Activated gamma-delta T cell treated with Interleukin-2 at 50 U/mL for 16 hours (primary cell): ENCODE measurements at places on chromosomes 1 and 21.

DNA sequence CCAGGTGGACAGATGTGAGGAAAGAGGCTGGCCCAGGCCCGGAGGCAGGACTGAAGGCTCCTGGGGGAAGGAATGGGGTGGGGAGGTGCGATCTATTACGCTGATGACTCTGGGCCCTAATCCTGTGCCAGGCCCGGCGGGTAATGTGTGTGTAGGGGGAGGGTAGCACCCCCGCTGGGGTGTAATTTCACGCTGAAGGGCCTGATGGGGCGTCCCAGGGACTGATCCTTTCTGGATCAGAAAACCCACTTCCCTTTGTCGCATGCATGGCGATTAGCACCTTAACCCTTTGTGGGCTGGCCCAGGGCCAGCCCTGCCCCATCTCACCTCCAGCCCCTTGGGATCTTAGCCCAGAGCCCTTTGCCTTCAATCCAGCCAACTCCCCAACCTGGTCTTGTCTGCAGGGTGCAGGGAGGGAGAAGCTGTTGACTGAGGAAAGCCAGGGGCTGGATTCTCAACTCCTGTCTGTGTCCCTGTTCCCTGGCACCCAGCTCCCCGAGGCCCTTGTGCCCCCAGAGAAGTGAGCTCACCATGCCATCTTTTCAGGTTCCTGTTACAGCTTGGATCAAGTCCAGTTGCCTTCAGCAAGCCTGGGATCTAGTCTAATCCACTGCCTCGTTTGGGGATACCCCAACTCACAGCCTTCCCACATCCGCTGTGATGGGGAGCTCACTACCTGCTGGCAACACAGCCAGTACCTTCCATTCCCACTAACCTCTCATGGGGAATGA lies 26.0 kb downstream of the KNCN start:
- DNase-seq: no peak

DNA sequence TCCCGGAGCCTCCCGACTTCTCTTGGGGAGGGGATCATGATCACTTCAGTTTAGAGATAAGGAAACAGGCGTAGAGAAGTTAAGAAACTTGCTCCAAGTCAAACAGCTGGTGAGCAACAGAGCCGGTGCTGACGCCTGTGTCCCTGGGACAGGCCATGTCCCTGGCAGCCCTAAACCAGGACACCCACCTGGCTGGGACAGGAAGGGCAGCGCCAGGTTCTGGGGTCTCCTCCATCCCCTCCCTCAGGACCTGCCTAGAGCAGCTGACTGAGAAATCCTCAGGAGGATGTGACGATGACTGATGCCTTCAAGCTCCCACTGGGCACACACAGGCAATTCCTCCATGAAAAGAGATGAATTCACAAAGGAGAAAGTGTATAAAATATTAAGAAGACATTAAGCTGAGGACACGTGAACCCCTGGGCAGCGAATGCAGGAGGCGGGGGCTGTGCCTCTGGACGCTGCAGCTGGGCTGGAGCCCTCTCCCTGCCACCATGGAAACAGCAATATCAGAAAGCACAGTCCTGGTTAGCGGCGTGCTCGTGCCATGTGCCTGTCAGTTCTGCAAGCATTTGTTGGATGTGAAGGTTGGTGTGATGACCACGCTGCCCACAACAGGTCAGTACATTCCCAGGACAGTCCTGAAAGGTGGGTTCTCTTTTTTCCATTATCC lies 40.1 kb upstream of the C1orf174 start:
- DNase-seq: no peak

DNA sequence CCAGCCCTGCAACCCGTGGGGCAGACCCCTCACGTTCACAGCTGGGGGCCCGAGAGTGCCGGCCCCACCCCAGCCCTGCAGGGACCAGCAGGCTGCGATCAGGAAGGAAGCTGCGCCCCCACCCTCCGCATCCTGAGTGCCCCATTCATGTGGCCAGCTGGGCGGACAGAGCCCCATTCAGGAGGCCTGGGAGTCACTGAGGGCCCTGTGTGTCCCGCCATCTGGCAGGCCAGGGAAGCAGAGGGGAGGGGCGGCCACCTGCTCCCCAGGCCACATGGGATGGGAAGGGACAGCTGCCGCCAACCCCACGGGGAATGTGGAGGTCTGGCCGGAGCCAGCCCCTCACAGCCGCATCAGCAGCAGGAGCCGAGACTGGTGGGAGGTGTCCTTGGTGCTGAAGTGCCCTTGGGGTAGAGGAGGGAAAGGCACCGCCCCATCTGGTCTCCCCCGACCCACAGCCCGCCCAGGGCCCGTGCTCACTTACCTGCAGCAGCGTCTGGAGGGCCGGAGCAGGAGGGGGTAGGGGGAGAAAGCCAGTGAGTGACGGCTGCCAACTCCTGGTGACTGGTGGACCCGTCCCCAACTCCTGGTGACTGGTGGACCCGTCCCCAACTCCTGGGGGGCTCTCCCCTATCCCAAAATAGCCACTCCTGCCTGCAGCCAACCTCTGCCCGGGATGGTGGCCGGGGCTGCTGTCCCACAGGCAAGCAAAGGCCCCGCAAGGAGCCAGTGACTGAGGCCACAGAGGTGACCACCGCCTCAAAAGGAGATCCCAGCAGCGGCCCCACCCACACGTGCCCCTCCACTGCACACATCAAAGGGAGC lies 8.7 kb downstream of the ACAP3 start:
- no peak for DNase-seq

- DNase-seq: no peak
Observed at GRCh38 chr1:217135987-217136894, 413.0 kb upstream of the ESRRG start.

DNA sequence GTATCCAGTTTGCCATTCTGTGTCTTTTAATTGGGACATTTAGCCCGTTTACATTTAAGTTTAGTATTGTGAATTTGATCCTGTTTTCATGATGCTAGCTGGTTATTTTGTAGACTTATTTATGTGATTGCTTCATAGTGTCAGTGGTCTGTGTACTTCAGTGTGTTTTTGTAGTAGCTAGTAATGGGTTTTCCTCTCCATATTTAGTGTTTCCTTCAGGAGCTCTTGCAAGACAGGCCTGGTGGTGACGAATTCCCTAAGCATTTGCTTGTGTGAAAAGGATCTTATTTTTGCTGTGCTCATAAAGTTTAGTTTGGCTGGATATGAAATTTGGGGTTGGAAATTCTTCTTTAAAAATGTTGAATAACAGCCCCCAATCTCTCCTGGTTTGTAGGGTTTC lies 69.2 kb upstream of the PDC start:
- DNase-seq: no peak

- no peak for DNase-seq
Observed at GRCh38 chr1:205800981-205801703, 11.9 kb downstream of the SLC41A1 start.

DNA sequence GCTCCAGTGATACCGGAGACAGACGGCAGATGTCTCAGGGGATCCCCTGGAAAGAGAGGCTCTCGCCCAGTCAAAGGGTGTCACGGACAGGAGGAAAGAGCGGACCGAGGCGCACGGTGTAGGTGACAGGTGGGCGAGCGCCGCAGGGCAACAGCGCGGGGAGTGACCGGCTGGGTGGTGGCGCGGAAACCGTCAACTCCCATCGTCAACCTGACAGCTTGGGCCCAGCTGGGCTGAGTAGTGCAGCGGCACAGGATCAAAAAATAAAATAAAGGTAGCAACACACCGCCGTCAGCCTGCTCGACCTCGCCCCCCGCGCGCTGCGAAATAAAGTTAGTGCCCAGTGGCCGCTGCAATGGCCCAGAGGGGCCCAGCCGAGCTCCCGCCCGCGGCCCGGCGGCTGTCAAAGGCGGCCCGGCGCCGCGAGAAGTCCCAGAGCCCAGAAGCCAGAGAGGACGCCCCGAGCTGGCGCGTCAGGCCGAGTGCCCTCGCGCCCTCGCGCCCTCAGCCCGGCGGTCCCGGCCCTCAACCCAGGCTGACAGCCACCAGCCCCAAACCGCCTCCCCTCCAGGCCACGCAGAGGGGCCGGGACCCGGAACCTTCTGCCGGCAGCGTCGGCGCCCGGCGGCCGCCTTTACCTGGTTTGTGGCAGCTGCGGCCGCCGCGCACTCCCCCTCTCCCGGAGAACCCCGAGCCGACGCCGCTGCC lies at the start of gene LYST:
LYST (minus strand) TSS at position 702 of the 708 bp plus-strand sequence. CDS start 36,489 bp downstream, outside the sequence.
- DNase-seq: peak; percentile 39

- DNase-seq: no peak
Observed at GRCh38 chr21:43190544-43190943, 21.7 kb downstream of the CRYAA start.

DNA sequence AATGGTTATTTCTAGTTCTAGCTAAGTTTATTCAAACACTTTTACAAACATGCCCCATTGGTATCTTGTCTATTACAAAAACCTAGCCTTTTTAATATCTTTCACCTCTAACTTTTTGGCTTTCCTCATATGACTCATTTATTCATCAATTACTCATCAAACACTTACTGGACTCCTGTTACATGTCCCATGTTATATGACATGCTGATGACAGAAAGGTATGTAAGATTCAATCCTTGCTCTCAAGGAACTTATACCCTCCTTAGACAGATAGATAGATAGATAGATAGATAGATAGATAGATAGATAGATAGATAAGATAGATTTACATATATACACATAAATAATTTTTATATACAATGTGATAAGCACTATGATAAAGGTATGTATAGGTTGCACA lies 33.9 kb upstream of the INSL5 start:
- DNase-seq: no peak
